Activated naive CD8-positive, alpha-beta T cell treated with anti-CD3 and anti-CD28 coated beads, Interleukin-2, amount 50 U/mL, for 24 hours (primary cell): ENCODE measurements at places on chromosomes 4 and X.
A peak's percentile ranks its signal among the peaks of the same experiment; 100 is the strongest.

GRCh38 chr4:1246901-1247863 is 1.7 kb downstream of the CTBP1 start:
- DNase-seq = peak; percentile 53

GRCh38 chr4:42018451-42018850 is 28.1 kb downstream of the SLC30A9 start:
- DNase-seq = no peak

GRCh38 chr4:70895405-70895804 is 6.8 kb upstream of the MOB1B start:
- DNase-seq = no peak

- DNase-seq = no peak
These were observed 297.5 kb upstream of the DCAF8L1 start for GRCh38 chrX:28278726-28279125.

DNA sequence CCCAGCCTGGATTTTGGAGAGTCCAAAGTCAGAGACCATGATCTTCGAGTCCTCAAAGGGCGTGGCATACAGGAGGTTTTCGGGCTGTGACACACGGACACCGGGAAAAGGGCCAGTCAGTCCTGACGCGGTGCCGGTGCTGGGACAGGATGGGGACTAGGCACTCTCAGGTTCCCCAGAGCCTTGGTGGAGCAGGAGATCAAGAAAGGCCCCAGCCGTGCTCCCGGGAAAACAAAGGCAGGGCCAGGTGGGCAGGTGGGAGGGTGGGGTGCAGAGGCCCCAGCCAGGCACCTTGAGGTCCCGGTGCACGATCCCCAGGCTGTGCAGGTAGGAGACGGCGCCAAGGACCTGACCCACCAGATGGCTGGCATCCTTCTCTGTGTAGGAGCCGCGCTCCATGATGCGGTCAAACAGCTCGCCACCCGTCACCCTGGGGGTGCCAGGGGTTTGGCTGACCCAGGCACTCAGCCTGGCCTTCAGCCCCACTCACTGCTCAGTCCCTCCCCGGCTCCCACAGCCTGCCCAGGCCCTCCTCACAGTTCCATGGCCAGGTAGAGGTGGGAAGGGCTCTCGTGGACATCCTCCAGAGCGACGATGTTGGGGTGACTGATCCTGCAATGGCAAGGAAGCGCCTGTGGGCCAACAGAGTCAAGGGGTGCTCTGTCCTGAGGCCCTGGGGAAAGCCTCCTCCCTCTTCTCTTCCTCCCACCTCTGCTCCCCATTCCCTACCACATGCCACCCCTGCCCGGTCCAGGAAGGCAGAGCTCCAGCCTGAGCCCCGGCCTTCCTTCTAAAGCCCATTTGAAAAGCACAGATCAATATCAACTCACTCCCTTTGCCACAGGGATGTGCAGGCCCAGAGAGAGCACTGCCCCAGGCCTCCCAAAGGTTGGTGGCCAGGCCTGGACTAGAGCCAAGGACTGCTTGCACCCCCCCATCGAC is 1.8 kb downstream of the PNCK start:
- no peak for DNase-seq
